Effector CD4-positive, alpha-beta T cell (primary cell): ENCODE measurements at places on chromosomes 2 and 18.

DNA sequence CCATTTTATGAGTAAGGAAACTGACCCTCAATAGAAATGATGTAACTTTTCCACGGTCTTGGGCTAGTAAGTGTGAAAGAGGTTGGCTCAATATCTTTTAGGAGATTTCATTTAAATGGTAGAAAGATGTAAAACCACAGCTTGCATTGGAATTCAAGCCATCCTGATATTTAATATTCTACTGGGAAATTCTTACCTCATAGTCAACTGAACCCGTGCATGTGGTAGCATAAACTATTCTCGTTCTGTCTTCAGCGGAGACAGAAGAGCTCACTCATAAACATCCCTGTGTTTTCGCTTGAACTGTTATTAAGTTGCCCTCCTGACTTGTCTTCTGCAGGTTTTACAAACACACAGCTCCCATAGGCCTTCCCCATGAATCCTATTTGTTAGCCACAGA, 8.5 kb upstream of the SPATS2L start:
- no peak for DNase-seq

GRCh38 chr2:192190474-192190873, 4.3 kb downstream of the TMEFF2 start:
- DNase-seq = no peak

DNA sequence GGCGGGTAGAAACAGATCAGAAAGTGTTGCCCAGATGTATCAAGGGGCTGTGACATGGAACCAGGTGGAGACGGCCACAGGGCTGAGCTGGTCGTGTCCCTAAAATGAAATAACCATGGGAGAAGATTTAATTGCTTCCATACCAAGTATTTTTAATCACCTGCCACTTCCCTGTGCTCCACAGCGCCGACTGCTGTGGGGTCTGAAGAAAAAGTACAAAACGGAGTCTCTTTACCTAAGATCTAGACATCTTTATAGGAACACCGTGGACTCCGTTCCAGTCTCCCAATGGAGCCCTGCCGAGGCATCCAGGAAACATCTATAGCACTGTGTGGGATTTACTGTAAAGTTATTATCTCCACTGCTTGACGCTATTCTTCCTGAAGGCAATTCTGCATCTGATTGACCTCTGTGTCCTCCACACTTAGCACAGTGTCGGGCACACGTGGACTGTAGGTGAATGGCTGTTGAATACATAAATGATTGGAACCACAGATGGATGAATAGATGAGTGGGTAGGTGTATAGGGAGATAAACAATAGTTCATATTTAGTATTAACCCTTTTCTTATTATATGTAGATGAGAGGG, 21.6 kb upstream of the GYPC start:
- DNase-seq = no peak

DNA sequence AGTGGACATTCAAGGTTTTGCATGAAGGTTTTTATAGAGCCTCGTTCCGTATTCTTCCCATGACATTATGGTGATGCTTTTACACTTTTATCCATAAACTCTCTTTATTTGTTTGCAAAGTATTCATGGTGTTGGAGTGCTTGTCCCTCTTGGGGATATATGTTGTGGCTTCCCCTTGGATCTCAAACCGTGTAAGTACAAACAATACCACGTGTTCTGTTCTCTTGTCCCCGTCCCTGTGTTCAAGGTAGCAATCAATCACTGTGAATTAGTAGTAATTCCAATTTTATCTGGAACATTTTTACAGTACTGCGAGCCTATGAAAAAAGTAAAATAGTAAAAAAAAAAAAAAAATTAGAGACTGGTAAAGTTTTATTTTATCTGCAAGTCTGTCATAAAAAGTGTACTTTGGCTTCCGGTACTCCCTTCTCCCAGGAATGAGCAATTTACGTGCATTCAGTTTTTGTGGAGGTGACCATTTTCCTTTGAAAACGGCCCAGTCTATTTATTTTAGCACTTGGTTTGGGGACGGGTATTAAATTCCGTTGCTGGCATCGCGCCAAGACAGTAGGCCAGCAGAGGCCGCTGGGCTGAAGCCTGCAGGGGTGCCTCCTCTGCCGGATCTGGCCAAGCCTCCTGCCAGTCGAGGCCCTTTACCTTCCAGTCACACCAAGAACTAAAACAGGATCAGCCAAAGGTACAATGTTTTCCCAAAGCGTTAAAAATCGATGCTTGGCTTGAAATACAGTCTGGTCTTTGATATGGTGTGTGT, 175.7 kb downstream of the SOCS6 start:
- DNase-seq = no peak

- no peak for DNase-seq
Measured at GRCh38 chr18:48135436-48135966, 205.0 kb upstream of the SMAD2 start.

DNA sequence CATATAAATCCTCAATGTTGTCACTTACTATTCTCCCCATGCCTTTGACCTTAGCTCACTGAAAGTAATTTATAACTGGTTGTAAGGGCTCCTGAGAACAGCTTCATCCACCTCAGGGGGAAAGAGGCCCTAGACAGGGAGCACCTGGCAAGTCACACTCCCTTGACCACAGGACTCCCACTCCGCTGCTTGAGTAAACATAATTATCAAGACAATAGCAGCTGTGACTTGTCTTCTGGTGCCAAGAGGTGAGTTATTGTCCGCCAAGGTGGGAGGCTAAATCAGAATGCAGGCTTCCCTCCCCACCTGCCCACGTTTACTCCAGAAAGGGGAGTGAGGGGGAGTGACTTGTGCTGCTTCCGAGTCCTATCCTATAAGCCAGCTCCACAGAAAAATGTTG, 230.6 kb upstream of the LRATD1 start:
- DNase-seq = no peak

GRCh38 chr2:113134717-113135116, 7.3 kb downstream of the IL1RN start:
- DNase-seq = no peak

DNA sequence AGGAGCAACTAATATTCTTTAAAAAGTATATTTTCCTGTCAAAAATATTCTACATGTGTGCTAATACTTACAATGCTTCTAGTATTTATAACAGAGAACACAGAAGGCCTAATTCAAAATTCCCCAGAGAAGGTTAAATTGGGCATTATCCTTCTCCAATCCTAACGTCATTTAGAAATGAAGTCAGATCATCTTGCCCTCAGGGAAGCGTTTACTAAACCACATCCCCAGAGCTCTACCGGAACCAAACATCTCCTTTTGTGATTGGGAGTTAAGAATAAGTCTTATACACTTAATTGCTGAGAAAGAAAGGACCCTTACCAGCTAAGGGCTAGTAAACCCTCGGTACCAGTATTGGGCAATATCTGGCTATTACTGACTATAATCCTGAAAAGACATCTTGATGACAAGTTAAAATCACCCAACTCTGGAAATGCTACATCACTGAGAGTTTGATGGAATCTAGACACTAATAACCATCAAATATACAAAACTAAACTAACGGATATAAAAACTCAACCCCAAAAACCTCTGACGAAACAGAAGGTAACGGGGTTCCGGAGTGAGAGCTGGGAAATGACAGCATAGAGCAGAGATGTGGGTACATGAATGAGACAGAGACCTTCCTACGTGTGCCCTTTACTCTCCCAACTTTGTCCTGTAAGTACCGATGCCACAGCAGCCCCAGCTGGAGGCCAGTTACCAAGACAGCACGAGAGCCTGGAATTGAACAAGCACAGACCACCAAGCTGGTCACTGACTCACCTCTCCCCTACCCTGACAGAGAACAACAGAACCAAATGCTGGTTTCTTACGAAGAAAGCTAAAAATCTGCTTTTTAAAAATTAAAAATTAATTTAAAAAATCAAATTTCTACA, 35.0 kb downstream of the WDSUB1 start:
- DNase-seq = no peak

DNA sequence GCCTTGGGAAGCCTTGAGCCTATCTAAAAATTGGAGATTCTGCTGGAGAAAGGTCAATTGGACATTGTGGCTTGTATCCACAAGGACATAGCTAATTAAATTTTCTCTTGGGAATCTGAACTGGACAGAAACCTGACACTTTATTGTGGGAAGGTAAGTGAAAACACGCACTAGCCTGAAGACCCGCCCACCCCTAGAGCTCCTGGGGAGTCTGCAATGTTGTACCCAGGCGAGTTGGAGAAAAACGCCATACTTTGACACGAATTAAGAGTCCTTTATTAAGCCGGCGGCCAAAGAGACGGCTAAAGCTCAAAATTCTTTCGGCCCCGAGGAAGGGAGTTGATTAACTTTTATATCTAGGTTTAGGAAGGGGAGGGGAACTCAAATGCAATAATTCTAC, 1.2 kb upstream of the ZNF892 start:
- no peak for DNase-seq

- DNase-seq = no peak
Measured at GRCh38 chr2:96150791-96151594, 5.8 kb upstream of the DUSP2 start.
